T-helper 2 cell (primary cell): ENCODE measurements at places on chromosomes 16 and 17.

DNA sequence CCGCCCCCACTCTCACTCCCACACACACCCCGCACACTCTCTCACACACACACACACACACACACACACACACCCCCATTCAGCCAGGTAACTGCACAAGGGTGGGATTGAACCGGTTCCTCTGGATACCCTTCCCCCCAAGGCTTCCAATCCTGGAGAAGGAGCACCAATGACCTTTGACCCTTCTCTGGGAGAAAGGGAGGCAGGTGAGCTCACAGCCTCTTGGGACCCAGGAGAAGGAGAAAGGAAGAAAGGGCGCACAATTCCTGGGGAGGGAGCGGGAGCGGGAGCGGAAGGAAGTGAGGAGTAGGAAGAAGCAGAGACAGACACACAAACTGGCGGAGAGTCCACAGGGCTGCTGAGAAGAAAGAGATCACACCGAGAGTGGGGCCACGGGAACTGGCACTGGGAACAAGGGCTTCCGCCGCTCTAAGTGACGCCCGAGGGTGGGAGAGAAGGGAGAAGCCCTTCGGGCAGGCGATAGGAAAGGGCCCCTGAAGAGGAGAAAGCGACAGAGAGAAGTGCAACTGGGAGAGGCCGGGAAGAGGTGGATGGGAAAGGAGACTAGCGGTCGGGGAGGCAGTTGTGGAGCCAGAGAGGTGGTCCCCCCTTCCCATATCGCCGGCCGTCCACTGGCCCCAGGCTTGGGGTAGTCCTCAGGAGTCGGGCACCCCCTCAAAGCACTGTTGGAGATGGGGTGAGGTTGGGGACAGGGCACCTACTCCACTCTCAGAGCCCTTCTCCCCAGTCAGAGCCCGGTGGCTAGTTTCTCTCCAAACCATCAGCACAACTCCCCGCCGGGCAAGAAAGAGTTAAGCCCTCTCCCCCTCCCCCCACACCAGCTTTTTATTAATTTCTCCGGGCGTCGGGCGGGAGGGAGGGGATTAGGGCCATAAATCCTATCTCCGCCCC, 1.3 kb downstream of the SAMD14 start:
- no peak for DNase-seq

DNA sequence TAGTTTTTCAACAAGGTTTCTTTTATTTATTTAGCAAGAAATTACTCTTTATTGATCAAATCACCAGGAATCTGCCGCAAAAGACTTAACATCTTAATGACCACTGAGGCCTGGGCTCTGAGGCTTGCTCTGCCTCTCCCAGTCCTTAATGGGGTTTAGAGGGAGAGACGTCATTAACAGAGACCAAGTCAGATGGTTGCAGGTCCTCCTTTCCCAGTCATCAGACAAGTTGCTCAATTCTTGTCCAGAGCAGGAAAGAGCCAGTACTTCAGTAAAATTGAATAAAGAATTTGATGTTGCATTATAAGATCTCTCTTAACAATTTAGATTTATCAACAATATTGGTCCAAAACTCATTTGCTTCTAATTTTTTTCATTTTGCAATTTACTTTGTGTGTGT, 2.0 kb downstream of the SEPHS2 start:
- no peak for DNase-seq

DNA sequence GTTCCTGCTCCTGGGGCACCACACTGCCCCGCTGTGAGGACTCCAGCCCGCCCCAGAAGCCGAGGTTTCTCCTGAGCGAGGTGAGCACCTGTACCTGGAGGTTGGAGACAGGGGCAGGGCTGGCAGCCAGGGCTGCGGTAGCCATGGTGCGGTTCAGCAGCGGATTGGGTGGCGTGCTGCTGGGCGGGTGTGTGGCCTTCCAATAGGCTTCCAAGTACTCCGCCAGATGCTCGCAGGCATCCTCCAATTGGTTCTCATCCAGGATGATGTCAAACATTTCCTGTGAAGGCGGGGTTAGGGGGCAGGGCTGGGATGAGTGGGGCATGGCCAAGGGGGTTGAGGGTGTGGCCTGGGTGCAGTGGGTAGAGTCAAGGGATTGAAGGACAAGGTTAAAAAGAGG, 11.3 kb upstream of the ARL5C start:
- DNase-seq: no peak

GRCh38 chr17:1713878-1714426, 3.8 kb upstream of the TLCD2 start:
- DNase-seq: no peak

GRCh38 chr17:30541802-30542201, 64.6 kb downstream of the GOSR1 start:
- no peak for DNase-seq
